GM19239 (cell line): ENCODE measurements at places on chromosomes 11 and 22.

DNA sequence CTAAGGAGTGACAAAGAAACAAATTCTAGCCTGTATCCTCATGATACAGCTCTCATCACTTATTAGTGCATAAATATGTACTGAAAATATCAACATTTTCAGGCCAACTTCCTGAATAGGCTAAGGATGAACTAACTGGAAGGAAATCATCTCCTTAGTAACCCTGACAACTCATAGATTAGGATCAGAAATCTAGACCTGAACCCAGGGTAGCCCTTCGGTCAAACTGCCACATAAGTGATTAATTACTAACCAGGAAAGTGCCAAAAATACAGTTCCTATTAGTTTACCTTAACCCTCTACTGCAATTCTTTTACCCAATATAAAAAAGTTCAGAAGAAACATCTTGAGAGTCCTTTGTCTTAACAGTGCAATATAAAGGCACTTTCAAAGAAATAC, 40.0 kb downstream of the AMBRA1 start:
- no peak for DNase-seq

DNA sequence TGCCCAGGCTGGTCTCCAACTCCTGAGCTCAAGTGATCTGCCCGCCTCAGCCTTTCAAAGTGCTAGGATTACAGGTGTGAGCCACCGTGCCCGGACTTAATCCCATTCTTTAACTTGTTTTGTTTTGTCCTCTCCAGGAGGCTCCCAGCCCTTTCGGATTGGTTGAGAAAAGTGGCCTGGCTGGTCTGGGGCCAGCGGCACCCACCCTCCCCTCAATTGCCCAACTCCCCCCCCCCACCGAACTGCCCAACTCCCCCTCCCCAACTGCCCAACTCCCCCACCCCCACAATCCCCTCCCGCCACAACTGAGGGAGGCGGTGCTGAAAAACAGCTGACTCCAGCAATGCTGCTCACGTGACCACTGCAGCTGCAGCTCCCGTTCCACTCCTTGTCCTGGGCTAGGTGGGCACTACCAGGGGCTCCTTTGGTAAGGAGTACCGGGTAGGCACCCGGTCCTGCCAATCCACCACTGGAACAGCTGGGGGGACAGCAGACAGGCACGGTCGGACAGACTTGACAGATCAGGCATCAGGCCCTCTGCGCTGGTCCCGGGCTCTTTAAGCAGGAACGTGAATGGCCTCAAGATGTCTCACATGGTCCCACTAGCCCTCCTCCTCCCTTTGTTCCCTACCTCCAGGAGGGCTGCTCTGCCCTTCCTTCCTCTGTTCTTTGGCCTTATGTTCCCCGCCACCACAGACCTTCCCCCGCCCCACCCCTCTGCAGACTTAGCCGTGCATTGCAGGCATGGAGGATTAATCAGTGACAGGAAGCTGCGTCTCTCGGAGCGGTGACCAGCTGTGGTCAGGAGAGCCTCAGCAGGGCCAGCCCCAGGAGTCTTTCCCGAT, at the start of gene TCN2:
Gene TCN2 (plus strand): TSS at position 720 of the 845 bp plus-strand sequence. CDS start 158 bp downstream, outside the sequence.
- DNase-seq: peak; percentile 67

- DNase-seq: no peak
These were observed 1036.0 kb downstream of the OPCML start for GRCh38 chr11:132496341-132496740.

- DNase-seq: no peak
These were observed 103.0 kb downstream of the KCNQ1 start for GRCh38 chr11:2547806-2548205.

DNA sequence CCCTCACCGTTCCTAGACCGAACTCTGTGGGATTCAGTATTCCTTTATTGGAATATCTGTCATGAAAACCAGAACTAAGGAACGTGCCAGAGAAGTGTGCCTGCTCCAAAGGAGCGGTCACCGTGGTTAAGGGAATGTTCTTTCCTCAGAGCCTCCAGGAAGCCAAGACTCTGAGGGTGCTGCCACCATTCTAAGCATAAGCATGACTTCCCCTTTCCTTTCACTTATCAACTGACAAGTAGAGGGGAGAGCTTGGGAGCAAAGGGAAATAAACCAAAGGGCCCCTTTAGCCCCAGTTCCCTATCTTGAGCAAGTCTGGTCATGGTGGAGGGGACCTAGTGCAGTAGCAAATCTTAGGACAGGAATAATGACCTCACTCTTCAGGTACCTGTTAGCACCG, 26.8 kb downstream of the CTR9 start:
- no peak for DNase-seq

GRCh38 chr11:104918113-104918824, 20.0 kb upstream of the CASP12 start:
- DNase-seq: no peak

DNA sequence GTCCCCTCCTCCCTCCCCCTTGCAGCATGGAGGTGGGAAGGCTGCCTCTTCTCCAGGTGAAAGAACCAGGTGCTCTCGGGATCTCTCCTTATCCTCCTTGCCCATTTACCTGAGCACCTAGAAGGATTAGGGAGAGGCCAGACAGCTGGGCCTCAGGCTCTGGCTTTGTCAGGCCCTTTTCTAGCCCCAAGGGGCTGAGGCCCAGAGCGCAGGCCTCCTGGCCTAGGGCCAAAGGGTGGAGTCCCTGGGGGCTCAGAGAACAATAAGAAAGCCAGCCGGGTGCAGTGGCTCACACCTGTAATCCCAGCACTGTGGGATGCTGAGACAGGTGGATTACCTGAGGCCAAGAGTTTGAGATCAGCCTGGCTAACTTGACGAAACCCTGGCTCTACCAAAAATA, 5.4 kb upstream of the TTLL1 start:
- no peak for DNase-seq

DNA sequence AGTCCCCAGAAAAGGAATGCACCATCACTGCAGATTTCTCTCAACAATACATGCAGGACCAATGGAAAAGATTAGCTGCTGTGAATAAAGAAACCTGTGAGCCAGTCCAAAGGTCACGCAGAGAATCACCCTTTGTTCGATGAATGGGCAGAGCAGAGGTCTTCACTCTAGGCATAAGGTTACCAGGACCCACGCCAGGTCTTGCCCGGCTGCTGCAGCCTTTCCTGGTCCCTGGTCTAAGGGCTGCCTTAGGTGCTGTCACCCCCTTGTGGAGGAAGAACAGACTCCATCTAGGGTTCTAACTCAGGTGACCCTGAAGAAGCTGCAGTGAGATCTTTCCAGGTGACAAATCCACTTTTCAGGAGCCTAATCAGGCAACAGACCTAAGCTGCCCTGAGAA, 29.0 kb upstream of the NAP1L4 start:
- DNase-seq: no peak

- no peak for DNase-seq
These were observed 22.3 kb upstream of the HTR3A start for GRCh38 chr11:113952588-113952987.

DNA sequence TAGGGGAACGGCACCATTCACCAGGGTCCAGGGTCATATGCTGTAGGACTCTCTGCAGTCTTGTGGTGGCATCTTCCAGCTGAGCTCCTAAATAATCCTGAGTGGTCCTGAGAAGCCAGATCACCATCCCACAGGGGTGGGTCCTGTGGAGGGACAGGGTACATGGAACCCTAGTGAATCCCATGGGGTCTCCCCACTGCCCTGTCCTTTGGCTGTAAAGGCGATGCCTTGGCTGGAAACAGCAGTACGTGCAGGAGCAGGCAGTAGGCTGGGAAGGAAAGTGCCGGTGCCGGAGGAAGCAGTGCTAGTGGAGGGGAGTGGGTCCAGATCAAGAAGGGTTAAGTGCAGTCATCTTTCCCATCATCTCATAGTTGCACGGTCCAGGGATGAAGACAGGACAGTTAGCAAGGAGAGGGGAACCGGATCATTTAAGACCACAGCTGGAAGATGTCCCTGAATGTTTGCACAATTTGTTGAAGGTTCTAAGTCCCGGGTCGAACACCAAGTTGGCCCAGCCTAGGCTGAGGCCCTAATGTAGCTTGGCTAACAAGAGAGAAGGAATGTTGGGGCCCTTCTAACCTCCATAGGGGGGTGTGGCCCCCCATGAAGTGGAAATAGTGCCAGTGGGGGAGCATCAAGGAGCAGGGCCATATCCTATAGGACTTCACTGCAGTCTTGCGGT, 18.1 kb downstream of the TSPAN32 start:
- DNase-seq: no peak

- DNase-seq: no peak
These were observed 291.8 kb downstream of the MIAT start for GRCh38 chr22:26949193-26949592.

DNA sequence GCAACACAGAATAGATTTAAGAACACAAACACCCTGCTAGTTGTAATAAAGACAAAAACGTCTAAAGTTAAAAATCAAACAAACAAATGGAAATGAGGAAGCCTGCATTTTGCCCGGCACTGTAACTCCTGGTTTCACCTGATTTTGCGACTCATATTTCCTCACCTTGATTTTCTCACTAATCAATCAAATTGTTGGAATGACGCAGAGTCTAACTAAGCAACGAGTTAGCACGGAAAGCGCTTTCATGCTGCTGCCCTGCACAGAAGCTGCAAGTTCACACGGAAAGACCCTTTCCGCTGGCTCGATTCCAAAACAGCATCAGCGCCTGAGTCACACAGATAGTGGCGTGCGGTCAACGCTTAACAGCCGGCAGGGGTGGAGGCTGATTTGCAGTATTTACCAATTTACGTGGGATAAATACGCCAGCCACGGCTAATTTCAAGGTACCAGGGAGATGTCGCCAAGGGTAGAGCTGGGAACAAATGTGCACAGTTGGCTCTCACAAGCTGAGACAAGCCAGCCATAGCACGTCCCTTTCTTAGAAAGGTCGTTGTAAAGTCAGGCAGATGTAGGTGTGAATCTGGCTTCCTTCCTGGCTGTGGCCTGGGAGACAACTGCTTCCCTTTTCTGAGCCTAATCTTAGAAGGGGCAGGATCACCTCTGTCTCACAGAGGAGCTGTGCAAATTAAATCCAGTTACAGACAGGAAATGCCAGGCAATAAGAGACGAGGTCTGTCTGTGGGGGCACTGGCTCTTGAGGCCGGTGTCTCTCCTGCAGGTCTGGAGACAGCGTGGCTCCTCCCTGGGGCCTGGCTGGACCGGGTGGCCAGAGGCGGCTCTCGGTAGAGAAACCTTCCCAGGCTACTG, 76.9 kb upstream of the TTLL12 start:
- DNase-seq: peak; percentile 77

- DNase-seq: peak; percentile 17
These were observed 11.1 kb downstream of the CTR9 start for GRCh38 chr11:10762185-10762584.

DNA sequence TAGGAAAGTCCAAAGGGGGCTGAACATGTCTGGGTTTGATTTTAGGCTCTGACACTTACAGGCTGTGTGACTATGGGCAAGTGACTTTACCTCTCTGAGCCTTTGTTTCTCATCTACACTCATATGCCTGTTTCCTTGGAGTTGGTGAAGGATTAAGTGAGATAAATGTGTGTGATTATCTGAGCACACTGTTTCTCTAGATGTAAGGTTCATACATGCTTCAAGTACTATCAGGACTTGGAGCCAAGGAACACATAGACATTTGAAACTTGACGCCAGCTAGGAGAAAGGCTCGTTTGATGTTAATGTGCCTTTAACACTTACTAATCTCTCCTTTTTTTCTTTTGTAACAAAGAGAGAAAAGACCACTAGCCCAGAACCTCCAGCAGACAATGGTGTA, 9.7 kb downstream of the CRYBB1 start:
- DNase-seq: no peak

- DNase-seq: peak; percentile 9
These were observed 104.0 kb downstream of the FAR1 start for GRCh38 chr11:13772223-13773046.

DNA sequence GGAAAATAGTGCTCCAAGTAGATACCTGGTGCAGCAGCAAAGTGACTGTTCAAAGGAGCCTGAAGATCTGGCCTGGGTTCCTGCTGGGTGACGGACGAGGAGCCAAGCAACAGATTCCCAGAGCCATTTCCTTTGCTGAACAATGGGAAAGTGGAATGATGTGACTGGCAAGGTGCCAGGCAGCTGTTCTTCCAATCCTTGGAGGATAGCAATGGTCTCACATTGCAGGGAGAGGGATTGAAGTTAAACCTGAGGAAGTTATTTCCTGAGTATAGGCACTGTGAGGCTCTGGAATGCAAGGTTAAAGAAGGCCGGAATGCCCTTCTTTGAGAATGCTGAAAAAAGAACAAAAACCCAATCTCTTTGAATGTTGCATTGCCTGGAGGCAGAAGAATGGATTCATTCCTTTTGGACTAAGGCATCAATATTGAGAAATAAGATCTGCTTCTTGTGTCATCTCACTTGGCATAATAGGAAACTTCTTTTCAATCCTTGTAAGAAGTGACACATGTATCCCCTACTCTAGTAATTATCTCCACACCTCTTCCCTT, 223.8 kb downstream of the BLID start:
- no peak for DNase-seq
